ENCODE measurements at places on chromosomes 1 and 21. TPM values are rescaled to one million over a fixed set of nuclear protein-coding genes. Genes with fewer than 3 reads are reported as not detected.

Gene GRIK3
- 0.37 TPM for total RNA-seq

Gene CLDN19
- not detected for total RNA-seq

Gene LPAR3
- 0.59 TPM for total RNA-seq

Gene NT5C1A
- total RNA-seq, result not detected

Gene PLPPR4
- total RNA-seq, result not detected
